CD4-positive, alpha-beta T cell treated with Interleukin-2 at 100 ng/mL for 4 hours (primary cell): ENCODE measurements at places on chromosomes 12 and 14.

DNA sequence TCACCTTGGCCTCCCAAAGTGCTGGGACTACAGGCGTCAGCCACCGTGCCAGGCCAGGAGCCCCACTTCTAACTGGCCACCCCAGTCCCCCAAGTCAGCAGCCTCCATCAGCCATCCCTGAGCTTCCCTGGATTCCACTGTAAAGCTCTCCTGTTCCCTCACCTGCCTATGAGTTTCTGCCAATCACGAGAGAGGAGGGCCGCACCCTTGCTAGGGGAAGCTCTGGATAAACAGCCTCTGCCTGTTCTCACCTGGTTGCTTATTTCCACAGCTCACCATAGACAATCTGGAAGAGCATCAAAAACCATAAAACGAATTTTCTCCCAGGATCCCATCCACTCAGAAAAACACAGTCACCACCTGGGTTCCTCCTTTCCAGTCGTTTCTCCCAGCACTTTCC lies 5.0 kb downstream of the CDCA4 start:
- DNase-seq: no peak

- DNase-seq: no peak
Observed at GRCh38 chr14:44462381-44462780, 44.7 kb downstream of the FSCB start.

GRCh38 chr14:60658909-60659585 lies 9.8 kb upstream of the SIX1 start:
- DNase-seq: no peak

- DNase-seq: no peak
Observed at GRCh38 chr12:53803194-53803593, 51.4 kb upstream of the CISTR start.

DNA sequence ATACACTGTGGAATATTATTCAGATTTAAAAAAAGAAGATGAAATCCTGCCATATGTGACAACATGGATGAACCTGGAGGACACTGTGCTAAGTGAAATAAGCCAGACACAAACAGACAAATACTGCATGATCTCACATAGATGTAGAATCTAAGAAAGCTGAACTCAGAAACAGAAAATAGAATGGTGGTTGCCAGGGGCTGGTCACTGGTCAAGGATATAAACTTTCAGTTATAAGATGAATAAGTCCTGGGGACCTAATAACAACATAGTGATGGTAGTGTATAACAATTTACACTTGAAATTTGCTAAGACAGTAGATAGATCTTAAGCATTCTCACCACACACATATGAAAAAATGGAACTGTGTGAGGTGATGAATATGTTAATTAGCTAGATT lies 161.3 kb upstream of the TMCC3 start:
- DNase-seq: no peak

- DNase-seq: no peak
Observed at GRCh38 chr12:56028511-56029165, 7.8 kb downstream of the IKZF4 start.

GRCh38 chr12:41683023-41683422 lies 461.7 kb downstream of the GXYLT1 start:
- DNase-seq: no peak

DNA sequence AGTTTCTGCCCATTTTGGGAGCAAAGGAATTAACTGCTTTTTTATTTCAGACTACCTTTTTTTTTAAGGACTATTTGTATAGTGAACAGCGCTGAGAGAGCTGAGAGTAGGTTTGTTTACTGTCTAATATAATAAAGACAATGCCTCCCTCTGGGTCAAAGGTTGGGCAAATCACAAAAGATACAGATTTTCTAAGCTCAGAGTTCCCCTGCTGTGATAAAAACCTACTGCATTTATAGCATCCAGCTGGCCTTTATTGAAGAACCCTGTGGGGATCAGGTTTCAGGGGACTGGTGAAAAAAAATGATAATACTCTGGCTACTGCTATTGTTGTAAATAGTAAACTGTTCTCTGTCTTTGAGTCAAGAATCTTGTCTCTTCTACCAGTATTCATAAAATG lies 28.7 kb downstream of the CCDC59 start:
- DNase-seq: no peak

GRCh38 chr12:124993626-124994436 lies at the start of gene BRI3BP:
TSS of gene BRI3BP (plus strand) at chr12:124993645. CDS start at chr12:124993791, 146 bp downstream.
- peak; percentile 11 for DNase-seq

DNA sequence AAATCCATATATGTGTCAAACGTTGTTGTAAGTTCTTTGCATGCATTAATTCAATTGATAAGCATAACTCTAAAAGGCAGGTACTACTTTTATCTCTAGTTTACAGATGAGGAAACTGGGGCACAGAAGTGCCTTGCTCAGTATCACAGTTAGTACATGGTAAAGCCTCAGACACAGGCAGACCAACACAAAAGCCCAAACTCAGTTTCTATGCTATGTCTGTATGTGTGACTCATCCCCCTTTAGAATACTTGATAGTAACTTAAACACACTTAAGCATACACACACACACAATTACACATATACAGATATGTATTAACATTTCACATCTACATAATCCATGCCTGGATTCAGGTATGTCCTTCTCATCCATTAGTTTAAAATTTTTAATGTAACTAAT lies 88.0 kb downstream of the EPS8 start:
- no peak for DNase-seq

- DNase-seq: no peak
Observed at GRCh38 chr12:122205053-122205925, 1.8 kb downstream of the B3GNT4 start.

DNA sequence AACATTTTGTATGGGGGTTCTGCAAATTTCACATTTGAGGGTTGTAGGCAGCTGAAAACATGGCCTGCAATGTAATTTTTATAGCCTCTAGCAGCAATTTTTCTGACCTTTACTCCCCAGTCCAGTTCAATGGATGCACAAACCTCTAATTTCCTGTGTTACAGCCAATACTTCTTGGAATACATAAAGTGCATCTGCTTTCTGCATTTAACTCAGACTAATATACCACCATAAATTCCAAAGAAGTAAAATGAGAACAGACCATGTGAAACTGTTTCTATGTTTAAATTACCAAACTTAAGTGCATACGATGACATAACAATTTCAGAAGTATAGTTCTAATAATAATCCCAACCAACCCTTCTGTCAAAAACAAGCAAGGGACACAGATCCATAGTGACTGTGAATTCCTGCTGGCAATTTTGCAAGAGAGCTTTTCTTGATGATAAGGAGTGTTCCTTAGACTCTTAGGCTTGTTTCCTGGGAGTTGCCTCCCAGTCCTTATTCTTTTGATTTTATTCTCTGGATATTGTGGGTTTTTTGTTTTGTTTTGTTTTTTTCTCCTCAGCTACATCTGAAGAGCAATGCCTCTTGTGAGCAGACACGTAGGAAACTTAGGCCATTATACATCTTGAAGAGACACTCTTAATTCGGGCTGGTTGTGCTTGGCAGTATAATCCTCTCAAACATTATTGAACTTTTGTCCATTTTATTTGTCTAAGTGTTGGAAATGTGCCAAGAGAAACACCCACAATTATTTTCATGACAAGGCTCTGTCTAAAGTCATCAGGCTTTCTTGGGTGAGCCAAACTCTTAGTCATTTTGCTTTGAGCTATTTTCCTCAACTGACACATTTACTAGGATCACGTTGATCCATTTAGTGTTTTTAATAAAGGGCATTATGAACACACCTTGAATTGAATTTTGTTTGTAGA lies 51.3 kb upstream of the RERGL start:
- no peak for DNase-seq

- DNase-seq: no peak
Observed at GRCh38 chr12:68240079-68240478, 13.3 kb downstream of the IL22 start.

DNA sequence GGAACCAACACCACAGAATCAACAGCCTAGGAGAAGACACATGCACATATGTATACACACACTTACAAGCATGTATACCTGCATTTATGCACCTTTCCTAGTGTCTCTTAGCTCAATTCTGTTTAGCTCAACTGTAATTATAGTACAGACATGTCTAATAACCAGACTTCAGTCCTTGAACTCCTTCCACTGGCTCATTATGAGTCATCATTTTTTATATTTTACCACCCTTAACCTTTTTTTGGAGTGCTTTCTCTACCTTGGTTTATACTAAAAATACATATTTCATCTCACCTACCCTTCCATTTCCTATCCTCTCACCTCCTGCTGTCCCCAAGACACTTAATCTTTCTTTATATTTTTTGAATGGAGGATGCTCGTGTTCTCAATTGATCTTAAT lies 110.4 kb downstream of the ARID2 start:
- no peak for DNase-seq

DNA sequence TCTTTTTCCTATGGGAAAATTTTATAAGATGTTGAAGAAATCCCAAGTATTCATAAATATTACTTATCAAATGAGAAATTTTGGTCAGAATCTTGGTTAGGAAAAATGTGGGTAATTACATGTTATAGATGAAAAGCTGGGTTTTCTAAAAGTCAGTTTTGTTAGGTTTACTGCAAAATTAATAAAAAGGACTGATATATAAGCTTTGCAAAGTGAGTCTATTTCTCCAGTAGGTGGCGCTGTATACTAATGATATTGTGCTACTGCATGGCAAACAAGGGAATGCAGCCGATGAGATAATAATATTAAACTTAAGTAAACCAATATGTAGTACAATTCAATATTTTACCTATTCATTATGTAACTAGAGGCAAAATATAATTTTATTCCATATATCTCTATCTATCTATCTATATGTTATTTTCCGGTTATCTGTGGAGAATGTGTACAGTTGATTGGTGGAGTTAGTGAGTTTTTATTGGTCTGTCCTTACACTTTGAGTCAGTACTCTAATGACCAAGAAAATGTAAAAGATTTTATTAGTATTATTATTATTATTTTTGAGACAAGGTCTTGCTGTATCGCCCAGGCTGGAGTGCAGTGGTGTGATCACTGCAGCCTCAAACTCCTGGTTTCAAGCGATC lies 32.9 kb downstream of the MIPOL1 start:
- peak; percentile 47 for DNase-seq

GRCh38 chr12:16828891-16829290 lies 222.9 kb upstream of the LMO3 start:
- DNase-seq: no peak

DNA sequence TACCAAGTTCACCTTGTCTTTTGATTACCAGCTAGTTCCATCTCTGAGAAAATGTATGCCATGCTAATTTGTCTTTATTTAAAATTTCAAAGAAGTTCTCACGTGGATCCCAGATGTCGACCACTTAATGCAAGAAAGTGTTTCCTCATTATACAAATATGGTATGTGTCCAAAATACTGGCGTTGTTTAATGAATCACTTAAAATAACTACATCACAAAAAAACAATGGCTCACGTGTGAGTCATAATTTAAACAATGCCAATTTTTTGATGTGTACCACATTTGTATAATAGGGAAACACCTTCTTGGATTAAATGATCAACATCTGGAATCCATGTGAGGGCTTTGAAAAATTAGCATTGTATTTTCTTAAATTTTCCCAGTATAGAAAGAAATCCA lies 40.8 kb downstream of the DBX2 start:
- no peak for DNase-seq

GRCh38 chr12:1318327-1319031 lies 275.9 kb downstream of the FBXL14 start:
- DNase-seq: no peak

DNA sequence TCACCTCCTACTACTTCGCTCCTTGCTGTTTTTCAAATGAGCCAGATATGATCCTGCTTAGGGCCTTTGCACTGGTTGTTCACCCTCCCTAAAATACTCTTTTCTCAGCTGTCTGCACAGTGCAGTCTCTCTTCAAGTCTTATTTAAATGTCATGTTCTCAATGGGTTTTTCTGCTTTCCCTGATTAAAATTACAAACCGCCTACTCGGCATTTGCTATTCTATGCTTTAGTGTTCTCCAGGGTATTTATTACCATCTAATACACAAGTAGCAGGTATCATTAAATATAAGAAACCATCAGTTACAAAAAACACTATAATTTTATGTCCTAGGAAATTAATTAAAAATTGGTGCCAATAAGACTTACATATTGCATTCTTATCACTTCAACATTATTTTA lies 108.0 kb upstream of the TMTC1 start:
- no peak for DNase-seq

GRCh38 chr12:93419388-93420034 lies 22.2 kb downstream of the UBE2N start:
- DNase-seq: peak; percentile 59

DNA sequence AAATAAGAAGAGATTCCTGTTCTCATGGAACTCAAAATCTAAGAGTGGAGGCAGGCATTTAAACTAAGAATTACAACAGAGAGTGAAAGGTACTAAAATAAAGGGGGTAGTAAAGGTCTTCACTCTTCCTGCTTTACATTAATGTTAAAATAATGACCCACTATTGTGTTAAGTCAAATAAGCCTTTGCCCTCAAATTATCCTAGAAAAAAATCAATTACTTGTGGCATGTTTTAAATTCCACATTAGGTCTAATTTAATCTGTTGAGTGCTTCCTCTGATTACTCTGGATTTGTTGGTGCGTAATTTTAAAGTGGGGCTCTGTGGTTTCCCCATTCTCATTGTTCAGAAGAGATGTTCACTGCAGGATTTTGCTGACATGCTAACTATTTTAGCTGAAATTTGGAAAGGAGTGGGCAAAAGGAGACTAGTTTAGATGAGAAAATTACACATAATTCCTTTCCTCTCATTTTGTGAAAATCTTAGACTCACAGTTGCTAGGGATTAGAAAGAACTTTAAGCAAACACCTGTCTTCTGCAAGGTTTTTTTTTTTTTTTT lies 35.5 kb downstream of the BTG1 start:
- DNase-seq: no peak

GRCh38 chr12:65643171-65643570 lies 181.1 kb upstream of the HMGA2 start:
- DNase-seq: no peak

GRCh38 chr14:53701108-53701875 lies 255.3 kb downstream of the BMP4 start:
- DNase-seq: no peak

DNA sequence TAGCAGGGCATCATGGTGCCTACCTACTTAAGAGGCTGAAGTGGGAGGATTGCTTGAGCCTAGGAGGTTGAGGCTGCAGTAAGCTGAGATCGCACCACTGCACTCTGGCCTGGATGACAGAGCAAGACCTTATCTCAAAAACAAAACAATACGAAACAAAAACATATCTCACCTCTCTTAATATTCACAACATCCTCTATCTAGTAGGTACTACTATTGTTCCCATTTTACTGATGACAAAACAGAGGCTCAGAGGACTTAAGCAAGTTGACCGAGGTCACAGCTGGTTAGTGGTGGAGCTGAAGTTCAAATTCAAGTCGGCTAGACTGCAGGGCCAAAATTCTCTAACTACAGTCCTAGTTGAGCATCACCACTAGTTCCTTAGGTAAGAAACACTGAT lies 172.3 kb upstream of the EEA1 start:
- no peak for DNase-seq
